NCI-H1092 (cell line): ENCODE measurements at places on chromosomes 2 and 18.

- DNase-seq, result no peak
Measured at GRCh38 chr2:147223119-147223518, 621.7 kb upstream of the ACVR2A start.

- DNase-seq, result no peak
Measured at GRCh38 chr2:195535911-195536522, 121.0 kb upstream of the SLC39A10 start.

DNA sequence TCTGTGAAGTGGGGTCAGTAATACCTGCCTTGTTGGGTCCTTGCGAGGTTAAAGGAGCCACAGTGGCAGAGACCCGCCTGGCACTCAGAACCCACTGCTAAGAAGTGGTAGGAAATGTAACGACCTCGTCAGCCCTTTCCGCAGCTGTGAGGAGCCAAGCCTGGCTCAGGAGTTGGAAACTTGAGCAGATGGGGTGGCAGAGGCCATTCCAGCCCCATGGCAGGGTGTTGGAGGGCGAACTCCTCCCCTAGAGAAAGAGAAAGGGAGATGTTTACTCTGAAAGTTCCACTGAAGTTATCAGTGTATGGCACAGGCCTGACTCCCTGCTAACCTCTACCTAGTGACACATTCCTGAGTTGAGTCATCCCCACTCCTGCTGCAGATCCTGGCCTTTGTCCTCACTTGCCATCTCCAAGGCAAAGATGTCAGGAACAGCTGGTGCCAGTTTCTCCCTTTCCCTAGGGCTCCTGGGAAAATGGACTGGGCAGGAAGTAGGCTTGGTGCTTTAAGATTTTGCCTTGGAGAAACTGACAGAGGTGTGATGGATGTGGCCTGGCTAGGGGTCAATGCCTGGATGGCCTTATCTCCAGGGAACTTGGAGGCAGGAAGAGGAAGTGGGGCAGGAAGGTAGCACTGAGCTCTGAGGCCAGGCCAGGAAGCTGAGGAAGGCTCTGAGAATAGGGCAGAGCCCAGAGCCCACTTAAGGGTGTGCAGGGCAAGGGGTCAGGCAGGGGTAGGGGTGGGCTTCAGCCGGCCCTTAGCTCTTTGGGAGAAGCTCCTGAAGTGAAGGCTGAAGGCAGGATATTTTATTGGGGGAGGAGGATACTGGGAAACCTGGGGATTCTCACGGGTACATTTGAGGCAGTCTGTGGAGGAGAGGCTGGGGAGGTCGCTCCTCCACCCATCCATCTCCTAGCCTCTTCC is 888 bp downstream of the VAMP5 start:
- no peak for DNase-seq

DNA sequence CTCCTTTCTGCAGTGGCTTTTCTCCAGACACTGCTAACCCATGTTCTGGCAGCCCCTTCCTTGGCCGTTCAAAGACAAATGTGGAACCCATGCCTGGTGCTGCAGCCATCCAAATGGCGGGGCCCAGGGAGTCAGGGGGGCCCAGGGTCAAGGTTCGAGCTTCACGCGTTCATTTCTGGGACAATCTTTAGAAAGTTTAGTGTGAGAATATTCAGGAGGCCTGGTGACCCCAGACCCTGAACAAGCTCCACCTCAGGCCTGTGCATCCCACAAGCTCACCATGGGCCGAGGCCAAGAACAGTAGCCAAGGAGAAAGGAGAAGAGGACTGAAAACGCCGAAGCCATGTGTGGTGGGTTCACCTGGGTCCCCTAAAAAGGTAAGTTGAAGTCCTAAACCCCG is 54.4 kb downstream of the ANKMY1 start:
- no peak for DNase-seq

- no peak for DNase-seq
Measured at GRCh38 chr2:192570788-192571187, 376.1 kb upstream of the TMEFF2 start.

GRCh38 chr2:230435431-230435830 is 19.4 kb downstream of the SP100 start:
- no peak for DNase-seq

DNA sequence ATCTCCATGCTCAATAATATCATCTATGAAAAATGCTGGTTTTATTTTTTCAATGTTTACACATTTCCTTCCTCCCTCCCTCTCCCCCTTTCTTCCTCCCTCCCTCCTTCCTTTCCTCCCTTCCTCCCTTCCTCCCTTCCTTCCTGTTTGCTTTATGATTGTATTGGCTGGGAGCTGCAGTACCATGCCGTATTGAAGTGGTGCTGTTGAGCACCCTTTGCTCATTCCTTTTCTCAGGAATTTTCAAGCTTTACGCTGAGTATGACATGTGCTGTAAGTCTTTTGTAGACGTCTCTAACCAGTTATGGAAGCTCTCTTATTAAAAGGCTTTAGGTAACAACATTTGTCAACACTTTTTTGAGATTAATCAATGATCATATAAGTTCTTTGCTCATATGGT is 100.4 kb downstream of the SNTG2 start:
- no peak for DNase-seq

DNA sequence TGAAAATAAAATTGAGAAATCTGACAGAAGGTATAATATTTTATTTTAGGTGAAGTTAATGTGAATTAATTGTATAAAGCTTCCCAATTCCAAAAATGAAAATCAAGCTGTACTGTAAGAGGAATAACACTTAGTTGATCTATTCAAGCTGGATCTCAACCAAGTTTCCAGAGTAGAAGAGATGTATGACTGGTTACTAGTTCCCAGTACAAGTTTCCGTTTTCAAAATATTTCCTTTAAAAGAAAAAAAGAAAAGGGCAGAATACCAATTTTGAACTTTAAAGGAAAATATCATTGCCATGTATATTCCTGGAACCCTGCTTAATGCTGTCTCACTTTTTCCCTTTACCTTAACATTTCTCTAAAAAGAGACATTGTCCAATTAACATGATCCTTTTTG is 308.5 kb downstream of the IRS1 start:
- no peak for DNase-seq

DNA sequence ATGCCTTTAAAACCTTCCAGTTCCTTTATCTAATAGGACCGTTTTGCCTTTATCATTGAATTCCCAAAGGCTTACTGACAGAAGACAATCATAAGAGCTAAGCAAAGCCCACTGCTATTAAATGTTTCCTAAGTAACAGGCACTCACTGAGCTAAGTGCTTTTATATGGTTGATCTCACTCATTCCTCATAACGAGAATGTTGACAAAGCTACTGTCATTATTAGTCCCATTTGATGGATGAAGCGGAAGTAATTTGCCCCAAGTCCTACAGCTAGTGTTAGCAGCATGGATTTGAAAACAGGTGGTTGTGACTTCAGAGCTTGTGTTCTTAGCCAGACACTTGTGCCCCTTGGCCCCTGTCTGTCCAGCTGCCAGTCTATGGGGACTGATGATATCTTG is 134.8 kb upstream of the SERPINE2 start:
- DNase-seq, result peak; percentile 39

DNA sequence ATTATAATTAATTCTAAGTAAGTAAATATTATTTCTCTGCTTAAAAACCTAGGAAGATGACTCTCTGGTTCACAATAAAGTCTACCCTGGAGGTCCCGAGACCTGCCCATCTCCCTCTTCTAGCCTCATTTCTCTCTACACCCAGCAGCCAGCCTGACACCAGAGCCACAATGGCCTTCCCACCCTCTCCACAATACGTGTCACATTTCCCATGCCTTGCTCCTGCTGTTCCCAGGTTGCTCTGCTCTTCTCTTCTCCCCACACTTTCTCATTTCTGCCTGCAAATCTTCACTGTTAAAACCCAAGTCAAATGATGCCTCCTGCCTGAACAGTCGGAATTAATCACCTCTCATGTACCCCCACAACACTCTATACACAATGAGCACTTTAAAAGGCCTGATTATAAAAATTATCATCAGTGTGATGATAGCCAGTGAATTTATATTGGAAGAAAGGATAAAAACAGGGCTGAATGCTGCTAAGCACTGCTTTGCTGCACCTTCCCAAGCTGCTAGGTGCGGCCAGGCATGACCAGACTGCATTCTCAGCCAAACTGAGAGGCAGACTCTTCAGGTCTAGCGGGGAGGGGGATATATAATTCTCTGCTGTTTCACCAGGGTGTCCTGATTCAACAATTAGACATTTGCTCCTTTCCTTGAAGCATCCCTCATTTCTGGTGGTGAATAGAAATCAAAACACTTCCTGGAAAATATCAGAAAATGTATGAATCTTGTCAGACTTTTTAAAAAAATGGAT is 160.6 kb downstream of the DTNA start:
- DNase-seq, result peak; percentile 36

DNA sequence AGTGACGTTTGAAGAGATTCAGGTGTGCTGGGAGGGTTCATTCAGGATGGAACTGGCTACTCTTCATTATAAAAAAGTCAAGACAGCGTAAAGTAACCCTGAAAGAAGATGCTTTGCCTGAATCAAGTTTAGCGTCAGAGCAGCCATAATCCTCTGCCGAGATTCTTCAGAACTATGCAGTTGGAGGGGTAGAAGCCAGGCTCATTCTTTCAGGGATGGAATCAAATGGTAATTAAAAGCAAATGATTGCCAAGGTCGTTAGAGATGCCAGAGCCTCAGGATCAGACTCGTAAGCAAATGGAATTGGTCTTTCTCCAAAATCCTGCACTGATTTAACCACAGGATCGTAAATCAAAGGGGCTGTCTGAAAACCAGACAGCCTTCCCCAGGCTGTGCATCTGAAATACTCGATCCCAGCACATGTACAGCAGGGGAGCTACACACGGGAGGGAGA is 21.9 kb downstream of the APCDD1 start:
- no peak for DNase-seq

GRCh38 chr2:134457765-134458472 is 204.0 kb downstream of the MGAT5 start:
- no peak for DNase-seq

- DNase-seq, result no peak
Measured at GRCh38 chr2:68755071-68755470, 20.5 kb downstream of the ARHGAP25 start.

DNA sequence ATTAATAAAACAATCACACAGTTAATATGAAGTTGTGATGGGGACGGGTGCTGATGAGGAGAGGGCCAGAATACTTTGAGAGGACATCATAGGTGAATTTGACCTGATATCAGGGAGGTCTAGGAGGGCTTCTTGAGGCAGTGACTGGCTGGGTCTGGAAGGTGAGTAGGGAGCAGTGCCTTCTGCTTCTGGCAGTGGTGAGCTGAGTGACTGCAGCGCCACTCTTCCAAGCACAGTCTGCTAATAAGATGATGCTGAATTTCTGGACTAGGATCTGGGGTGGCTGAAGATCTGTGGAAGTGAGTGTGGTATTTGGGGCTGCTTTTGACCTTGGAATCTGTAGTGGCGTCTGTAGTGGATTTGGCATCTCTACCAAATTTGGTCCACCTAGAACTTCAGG is 5.5 kb downstream of the DGKD start:
- no peak for DNase-seq

DNA sequence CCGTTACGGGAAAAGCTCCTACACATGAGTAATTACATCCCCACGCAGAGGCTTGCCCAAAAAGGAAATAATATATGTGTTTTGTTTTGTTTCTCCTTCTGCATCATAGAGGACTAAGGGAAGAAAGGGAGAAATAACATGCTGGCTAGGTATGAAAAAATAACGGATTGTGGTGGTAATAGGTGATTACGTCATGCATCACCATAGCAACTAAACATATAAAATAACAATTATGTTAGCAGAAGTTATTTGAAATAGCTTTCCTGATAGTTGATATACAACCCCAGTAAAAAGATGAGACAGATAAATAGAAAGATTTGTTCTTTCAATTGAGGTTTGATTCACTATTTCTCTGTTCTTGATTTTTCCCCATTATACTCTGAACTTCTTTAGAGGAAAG is 518.0 kb downstream of the ZNF516 start:
- DNase-seq, result no peak

DNA sequence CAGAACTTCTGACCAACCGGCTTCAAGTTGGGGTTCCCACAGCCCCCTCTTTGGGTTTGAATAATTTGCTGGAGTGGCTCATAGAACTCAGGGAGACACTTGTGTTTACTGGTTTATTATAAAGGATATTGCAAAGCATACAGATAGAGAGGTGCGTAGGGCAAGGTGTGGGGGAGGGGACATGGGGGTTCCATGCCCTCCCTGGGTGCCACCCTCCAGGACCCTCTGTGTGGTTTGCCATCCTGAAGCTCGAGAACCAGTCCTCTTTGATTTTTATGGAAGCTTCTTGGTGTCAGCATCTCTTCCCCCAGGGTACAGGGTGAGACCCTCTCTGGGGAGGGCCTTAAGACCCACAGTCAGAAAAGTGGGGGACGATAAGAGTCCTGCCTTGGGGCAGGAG is 38.8 kb downstream of the ITGB1BP1 start:
- no peak for DNase-seq

DNA sequence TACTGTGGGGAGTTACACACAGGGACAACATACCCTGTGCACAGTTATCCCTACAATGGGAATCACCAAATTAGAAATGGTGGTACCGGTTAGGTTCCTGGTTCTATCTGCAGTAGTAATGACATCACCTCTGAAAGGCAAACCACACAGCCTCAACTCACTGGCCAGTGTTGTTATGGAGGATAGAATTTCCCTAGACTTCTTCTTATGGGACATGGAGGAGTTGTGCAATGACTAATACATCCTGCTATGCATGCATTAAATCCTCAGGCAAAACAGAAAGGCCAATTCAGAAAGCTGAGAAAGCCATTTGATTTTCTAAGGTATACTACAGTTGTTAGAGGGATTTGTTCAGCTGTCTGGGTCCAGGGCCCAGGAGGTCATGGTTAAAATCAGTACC is 439.3 kb downstream of the TMX3 start:
- no peak for DNase-seq

- DNase-seq, result no peak
Measured at GRCh38 chr2:215363039-215363438, 51.2 kb downstream of the ATIC start.

DNA sequence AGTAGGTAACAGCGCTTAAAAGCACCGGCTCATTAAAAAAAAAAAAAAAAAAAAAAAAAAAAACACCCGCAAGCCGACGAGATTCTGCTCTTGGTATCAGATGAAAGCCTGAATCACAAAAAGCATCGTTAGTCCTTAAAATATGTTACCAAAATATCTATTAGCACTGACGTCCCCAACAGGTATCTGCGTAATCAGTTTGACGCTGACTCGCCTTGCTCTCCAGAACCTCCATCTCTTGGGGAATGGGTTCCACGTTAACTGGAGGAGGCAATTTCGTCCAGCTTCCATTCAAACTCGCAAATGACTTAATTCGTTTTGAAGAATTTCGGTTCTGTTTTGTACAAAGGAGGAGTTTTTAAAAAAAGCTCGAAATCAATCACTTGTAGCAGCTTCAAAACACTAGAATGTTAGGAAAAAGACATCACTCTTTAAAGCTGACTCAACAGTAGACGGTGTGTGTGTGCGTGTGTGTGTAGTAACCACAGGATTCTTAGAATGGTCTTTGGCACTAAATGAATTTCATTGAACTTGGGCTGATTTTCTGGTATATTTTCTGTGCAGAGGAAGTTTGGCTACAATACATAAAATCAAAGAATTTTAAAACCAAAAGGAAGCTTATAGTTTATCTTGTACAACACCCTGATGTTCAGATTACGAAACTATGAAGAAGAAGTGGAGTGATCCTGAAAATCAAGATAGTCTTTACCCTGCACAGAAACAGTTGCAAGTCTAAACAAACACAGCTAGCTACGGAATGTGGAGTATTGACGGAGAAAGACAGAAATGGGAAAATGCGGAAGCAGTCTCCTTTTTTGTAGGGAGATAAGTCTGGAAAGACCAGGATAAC is 1.1 kb upstream of the PGAP1 start:
- no peak for DNase-seq
